ENCODE measurements at places on chromosomes 5 and 9.

- no peak for DNase-seq
Observed at GRCh38 chr9:115194216-115194615, 76.3 kb upstream of the TNC start.

- no peak for DNase-seq
Observed at GRCh38 chr5:153670101-153670500, 179.6 kb downstream of the GRIA1 start.

DNA sequence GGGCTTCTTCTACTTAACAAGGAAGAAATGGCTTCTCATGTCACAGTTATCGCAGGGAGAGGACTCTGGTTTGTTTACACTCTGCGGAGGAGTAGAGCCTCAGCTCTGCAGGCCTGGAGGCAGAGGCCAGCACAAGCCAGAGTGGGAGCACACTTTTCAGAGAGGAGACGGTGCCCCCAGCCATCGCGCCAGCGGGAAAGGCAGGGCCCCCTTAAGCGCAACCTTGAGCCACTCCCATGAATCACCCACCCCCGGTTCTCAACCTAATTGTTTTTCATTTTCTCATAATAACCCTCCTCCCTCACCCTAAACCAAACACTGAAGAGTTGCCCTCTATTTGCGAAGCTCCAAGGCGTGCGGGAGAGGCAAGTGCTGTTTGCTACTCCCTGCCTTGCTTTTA lies 208.4 kb upstream of the TBCA start:
- no peak for DNase-seq

DNA sequence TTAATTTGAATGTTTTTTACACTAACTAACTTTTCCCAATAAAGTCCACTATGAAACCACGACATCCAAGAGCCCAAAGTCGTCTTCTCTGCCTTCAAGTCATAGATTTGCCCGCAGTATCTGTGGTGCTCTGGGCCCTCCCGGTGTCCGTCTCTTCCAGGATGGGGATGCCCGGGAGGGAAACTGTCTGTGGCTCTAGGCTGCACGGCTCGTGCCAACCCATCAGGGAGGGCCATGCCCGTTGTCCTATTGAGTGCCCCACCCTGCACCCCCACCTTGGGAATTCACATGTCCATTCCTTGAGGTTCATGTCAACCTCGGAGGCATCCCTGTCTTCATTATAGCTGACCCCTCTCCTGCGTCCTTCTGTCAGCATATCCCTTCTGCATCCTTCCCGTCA lies 59.8 kb upstream of the LRRTM2 start:
- DNase-seq: no peak

DNA sequence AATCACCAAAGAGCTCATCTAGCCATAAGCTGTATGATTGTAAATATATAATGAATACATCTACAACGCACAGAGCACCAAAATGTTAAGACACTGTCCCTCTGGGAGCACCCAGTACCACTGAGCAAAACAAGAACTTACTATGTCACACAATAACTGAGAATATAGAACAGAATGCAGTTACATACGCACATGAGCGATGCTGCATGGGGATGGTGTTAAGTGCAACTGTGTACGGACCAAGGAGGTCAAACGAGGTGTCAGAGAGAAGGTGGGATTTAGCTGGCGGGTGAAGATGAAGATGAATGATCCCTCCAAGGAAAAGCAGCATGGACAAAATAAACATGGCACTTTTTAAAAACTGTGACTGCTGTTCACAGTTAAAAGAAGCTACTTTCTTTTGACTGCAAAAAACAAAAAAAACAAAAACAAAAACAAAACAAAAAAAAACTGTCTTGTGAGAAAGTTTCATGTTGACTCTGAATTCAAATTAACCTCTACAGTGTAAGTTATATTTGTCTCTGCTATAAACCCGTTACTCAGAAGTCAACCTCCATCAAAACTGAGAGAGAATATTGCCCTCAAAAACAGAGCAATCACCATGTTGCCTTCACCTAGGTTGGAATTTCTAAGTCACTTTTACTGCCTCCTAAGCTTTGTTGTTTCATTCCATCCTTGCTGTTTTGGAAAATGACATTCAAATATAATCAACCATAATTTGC lies 169.6 kb upstream of the GNA14 start:
- no peak for DNase-seq

- no peak for DNase-seq
Observed at GRCh38 chr5:67032921-67033664, 163.5 kb downstream of the CD180 start.

- no peak for DNase-seq
Observed at GRCh38 chr5:41527201-41527779, 16.9 kb upstream of the PLCXD3 start.

GRCh38 chr5:157925786-157926671 lies 67.1 kb upstream of the CLINT1 start:
- no peak for DNase-seq

DNA sequence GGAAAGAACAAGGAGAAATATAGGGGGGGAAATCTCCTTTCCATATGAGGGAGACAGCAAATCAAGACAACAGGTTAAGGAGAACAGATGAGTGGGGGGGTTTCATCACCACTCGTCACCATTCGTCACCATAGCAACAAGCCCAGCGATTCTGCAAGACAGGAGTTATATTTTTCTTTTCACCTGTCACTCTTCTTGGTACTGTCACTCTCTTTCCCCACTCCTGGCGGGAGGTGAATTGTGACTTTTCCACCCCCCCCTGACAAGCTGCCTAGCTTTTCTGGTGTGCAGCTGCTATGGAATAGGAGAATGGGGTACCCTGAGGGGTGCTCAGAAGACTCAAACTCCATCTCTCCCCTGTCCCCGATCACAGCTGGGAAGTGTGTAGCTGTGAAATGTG lies 239.9 kb downstream of the FAM114A2 start:
- no peak for DNase-seq

DNA sequence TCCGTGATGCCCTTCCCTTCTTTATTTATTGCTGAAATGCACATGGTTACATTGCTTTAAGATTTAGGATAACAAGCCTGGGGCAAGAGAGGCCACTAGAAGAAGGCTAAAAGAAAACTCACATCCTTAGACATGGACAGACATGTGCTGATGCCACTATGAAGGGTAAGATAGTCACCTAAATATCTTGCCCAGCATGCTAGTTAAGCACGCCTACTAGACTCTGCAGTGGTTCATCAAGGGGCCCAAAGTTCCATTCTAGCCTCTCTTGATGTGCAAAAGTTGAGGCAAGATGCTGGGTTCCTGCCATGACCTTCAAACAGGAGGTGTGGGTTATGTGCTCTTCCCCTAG lies 49.3 kb downstream of the GRAMD2B start:
- DNase-seq: no peak

DNA sequence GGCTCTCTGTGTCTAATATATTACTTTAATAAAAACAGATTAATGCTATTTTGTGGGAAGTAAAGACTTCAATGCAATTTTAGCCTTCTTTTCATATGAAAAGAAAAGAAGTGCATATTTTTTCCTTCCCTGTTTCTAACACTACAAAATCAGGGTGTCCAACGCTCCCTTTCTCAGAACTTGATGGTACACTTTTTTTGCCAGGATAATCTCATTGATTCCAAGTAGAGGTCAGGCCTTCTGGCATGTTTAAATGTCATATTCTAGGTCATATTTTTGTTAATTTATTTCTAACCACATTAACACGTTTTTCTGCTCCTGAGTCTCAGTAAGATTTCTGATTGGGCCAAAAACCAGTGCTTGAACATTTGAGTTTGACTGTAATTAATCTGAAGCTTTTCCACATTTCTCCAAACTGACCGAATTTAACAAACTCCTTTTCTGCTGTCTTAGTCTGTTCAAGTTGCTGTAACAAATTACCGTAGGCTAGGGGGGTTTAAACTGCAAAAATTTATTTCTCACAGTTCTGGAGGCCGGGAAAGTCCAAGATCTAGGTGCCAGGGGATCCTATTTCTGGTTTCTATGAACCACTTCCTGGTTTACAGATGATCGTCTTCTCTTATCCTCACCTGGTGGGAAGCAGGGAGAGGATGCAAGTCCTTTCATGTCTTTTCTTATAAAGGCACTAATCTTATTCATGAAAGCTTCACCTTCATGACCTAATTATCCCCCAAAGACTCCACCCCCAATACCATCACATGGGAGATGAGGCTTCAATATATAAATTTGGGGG lies 63.2 kb upstream of the ELL2 start:
- no peak for DNase-seq

GRCh38 chr5:77046416-77047073 lies 16.3 kb downstream of the AGGF1 start:
- DNase-seq: no peak

GRCh38 chr5:113266227-113266912 lies 168.4 kb downstream of the TSSK1B start:
- no peak for DNase-seq

GRCh38 chr9:71985297-71985911 lies 74.0 kb downstream of the C9orf85 start:
- no peak for DNase-seq

GRCh38 chr9:89483592-89484474 lies 14.1 kb downstream of the SEMA4D start:
- DNase-seq: no peak

DNA sequence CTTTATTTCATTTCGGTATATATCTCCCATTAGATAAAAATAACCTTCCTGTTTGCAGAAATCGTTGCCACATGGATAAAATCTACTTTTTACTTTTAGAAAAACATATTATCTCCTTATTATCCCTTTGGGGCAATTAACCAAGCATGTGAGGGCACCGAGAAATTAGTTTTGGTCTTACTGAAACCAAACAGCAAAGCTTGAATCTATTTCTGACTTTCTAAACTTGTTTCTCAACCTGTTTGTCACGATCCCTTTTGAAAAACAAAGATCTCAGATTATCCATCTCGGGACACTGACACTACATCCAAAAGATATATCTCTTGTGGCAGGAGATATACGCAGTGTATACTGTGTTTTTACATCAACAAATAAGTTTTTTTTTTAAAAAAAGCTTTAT lies 2.3 kb downstream of the TUT7 start:
- no peak for DNase-seq

GRCh38 chr9:22044583-22044982 lies 35.5 kb upstream of the CDKN2B start:
- DNase-seq: peak; percentile 50

GRCh38 chr5:151459680-151460324 lies 12.4 kb downstream of the SLC36A1 start:
- no peak for DNase-seq

DNA sequence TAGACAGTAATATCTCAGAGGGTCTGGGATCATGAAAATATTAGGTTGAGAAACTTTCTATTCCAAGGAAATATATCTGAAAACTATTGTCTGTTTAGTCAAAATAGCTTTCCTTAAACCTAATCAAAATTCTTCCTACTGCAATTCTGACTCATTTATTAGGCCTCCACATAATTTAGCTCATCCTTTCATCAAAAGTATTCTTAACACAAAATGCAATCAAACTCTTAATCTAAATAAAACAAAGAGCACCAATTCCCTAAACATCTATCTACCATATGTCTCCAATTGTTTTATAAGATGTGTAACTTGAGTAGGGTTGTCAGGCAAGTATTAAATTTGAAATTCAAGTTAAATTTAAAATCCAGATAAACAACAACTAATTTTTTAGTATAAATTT lies 142.1 kb downstream of the PLK2 start:
- no peak for DNase-seq

GRCh38 chr9:89786655-89787054 lies 181.8 kb downstream of the GADD45G start:
- no peak for DNase-seq

DNA sequence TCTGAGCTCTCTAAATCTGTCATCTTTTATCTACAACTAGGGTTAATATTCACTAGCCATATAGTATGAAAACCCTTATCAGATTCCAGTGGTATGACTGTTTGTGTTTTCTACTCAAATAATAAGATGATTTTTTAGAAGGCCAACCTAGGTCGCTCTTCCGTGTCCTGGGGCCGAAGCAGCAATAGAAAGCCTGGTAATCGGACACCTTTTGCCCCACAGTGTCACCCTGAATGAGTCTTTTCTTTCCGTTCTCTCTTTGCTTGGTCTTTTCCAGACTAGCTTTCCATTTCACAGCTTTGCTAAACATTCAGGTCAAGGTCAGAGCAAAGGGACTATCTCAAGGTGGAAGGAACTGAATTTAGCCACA lies 243.3 kb upstream of the ANKRD55 start:
- DNase-seq: no peak

GRCh38 chr9:73133022-73133651 lies 18.5 kb upstream of the ANXA1 start:
- no peak for DNase-seq

GRCh38 chr5:405421-405820 lies 37.6 kb upstream of the EXOC3 start:
- DNase-seq: no peak

GRCh38 chr9:134489621-134490408 lies 151.8 kb upstream of the COL5A1 start:
- DNase-seq: no peak

DNA sequence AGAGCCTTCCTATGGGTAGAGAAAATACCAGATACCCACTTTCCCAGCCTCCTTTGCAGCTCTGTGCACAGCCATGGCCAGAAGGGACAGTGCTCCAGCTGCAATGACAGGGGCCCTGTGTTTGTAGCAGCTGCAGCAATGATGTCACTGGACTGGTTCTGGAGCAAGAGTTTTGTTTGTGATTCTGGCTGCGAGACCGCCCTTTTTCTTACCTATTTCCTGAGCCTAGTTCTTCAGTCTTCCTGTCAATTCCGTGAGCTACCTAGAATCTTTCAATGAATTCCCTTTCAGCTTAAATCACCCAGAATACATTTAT lies 10.0 kb upstream of the BOD1 start:
- DNase-seq: no peak

GRCh38 chr9:113543296-113543981 lies 79.9 kb downstream of the RGS3 start:
- no peak for DNase-seq

DNA sequence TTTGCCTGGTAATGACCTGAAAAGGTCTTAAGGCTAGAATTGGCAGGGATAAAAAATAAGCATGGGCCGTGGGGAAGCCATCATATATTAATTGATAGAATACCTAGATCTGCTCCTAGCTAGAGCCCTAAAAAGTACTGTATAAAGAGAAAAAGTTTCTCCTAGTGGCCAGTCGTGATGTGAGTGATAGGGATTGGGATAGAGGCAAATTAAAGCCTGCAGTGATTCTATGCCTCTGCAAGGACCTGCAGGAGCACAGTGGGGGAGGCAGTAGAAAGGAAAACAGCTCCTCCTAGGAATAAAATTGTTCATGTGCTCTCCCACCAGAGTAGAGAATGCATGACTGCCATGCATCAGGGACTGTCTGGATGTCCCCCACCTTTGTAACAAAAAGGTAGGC lies 56.2 kb upstream of the FTMT start:
- DNase-seq: no peak

GRCh38 chr5:38739011-38739704 lies 106.7 kb upstream of the OSMR start:
- no peak for DNase-seq
